ENCODE measurements at places on chromosomes 16 and 17.

- no peak overlapping the region for H3K27ac ChIP-seq
- DNase-seq, result no peak
- no peaks in the 10 kb centered on the region for H3K4me1 ChIP-seq
- no peaks in the 10 kb centered on the region for H3K36me3 ChIP-seq
- H3K27me3 ChIP-seq, result peaks cover 26% of the 10 kb centered on the region
Observed at GRCh38 chr16:86901483-86901882, 323.1 kb downstream of the FOXL1 start.

- H3K27ac ChIP-seq, result peak overlapping the region; percentile 95
- no peaks in the 10 kb centered on the region for H3K27me3 ChIP-seq
- peaks cover 75% of the 10 kb centered on the region for H3K4me1 ChIP-seq
- peak overlapping the region; percentile 88 for H3K4me3 ChIP-seq
- peaks cover 18% of the 10 kb centered on the region for H3K36me3 ChIP-seq
Observed at GRCh38 chr17:76493505-76494167, 7.6 kb downstream of the RHBDF2 start.

DNA sequence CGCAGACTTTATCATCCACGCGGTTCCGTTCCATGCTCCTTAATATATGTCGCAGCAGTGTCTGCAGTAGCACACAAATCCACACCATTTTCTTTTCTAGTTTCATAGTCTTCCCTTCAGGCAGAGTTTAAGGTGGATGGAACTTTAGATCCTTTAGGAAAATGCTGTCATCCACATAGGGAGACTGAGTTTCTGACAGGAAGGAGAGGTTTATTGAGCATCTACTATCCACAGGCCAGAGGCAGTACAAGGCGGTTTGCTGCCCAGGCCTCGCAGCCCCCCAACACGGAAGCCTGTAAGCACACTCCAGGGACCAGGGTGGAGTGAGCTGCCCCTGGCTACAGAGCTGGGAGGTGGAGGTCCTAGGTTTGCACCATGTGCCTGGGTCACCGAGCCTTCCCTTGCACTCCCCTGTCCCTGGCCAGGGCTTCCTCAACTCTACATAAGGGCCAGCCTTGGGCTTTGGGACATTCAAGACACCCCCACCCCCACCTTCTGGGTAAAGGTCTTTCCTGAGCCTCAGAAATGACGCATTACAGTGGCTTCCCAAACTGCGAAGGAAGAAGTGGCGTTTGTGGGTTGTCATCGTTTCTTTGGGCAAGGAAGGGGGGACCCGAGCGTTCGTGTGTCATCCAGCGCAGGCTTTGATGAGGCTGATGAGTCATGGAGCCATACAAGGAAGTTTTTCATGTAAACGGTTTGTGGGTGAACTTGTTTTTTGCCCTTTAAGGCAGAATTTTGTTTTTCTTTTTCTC is 146.5 kb upstream of the PLCG2 start:
- H3K4me3 ChIP-seq, result peak overlapping the region; percentile 79
- DNase-seq, result peak; percentile 62
- H3K4me1 ChIP-seq, result peaks cover 32% of the 10 kb centered on the region
- peak overlapping the region; percentile 96 for H3K27ac ChIP-seq

DNA sequence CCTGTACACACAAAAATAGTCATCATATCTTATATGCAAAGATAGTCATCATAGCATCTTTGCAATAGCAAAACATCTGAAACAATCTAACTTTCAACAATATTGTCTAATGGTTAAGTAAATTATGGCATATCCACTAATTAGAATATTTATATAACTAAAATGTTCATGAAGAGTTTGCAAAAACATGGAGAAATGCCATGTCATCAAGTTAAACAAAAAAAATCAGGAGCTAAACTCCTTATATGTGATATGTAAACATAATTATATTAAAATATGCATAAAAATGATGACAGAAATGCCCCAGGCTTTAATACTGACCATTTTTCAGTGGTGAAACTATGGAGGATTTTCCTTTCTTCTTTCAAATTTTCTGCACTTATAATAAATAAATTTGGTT is 22.3 kb upstream of the XYLT1 start:
- H3K36me3 ChIP-seq, result peaks cover 3% of the 10 kb centered on the region
- H3K4me3 ChIP-seq, result no peak overlapping the region
- peaks cover 5% of the 10 kb centered on the region for H3K27me3 ChIP-seq
- no peak for DNase-seq

GRCh38 chr16:48608452-48608851 is 1.5 kb downstream of the N4BP1 start:
- no peak overlapping the region for H3K4me3 ChIP-seq
- H3K36me3 ChIP-seq, result peaks cover 33% of the 10 kb centered on the region
- no peaks in the 10 kb centered on the region for H3K27me3 ChIP-seq
- H3K27ac ChIP-seq, result no peak overlapping the region
- H3K4me1 ChIP-seq, result peaks cover 34% of the 10 kb centered on the region
- DNase-seq, result no peak

GRCh38 chr16:19808061-19808641 is 76.5 kb downstream of the GPRC5B start:
- no peak overlapping the region for H3K27ac ChIP-seq
- no peak overlapping the region for H3K4me3 ChIP-seq
- H3K4me1 ChIP-seq, result peaks cover 7% of the 10 kb centered on the region
- no peaks in the 10 kb centered on the region for H3K27me3 ChIP-seq
- no peaks in the 10 kb centered on the region for H3K36me3 ChIP-seq

- H3K27me3 ChIP-seq, result peaks cover 9% of the 10 kb centered on the region
- no peak for DNase-seq
- H3K36me3 ChIP-seq, result peaks cover 8% of the 10 kb centered on the region
- H3K27ac ChIP-seq, result no peak overlapping the region
- no peak overlapping the region for H3K4me3 ChIP-seq
Observed at GRCh38 chr17:4529533-4530152, 25.5 kb downstream of the MYBBP1A start.

DNA sequence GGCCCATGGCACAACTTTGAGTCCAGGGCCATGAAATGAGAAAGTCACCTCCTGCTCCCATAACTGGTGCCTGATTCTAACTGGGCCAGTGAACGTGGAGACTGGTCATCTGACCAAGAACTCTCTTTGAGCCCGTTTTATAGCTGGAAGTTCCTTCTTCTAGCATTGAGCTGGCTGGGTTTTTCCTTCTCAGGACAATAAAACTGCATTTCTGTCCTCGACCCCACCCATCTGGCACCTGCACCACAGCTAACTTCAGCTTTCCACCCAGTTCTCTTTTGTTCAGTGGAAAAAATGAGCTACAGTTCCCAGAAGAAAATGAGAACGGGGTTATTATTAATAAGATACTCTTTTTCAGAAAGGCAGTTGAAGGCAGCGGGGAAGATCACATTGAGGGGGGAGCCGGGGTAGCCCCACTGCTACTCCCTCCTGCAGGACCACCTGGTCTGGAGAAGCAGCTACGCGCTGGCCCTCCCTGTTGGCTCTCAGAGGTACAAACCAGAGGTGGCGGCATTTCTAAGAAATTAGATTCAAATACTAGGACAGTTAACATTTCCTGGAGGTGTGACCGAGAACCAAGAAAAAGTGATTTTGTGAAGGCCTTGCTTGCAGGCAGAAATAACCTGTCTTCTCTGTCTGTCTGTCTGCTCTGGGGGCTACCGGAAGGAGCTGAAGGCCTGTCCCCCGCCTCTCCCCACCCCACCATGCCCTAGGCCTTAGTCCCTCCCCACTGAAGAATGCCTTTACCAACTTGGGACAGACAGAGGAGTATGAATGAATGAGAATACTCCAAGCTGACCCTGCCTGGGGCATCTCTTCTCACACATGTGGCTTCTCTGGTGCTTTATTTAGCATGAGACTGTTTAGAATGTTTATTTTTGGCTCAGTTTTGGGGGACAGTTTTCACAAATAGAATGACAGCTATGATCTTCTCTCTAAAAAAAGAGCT is 123.9 kb downstream of the XYLT1 start:
- H3K27ac ChIP-seq, result peak overlapping the region; percentile 93
- peak overlapping the region; percentile 60 for H3K4me3 ChIP-seq
- no peaks in the 10 kb centered on the region for H3K27me3 ChIP-seq

GRCh38 chr16:11748404-11749254 is 6.0 kb upstream of the TXNDC11 start:
- peaks cover 2% of the 10 kb centered on the region for H3K4me1 ChIP-seq
- no peak overlapping the region for H3K4me3 ChIP-seq
- H3K27ac ChIP-seq, result peak overlapping the region; percentile 22
- peaks cover 42% of the 10 kb centered on the region for H3K36me3 ChIP-seq
- no peak for DNase-seq
- no peaks in the 10 kb centered on the region for H3K27me3 ChIP-seq

DNA sequence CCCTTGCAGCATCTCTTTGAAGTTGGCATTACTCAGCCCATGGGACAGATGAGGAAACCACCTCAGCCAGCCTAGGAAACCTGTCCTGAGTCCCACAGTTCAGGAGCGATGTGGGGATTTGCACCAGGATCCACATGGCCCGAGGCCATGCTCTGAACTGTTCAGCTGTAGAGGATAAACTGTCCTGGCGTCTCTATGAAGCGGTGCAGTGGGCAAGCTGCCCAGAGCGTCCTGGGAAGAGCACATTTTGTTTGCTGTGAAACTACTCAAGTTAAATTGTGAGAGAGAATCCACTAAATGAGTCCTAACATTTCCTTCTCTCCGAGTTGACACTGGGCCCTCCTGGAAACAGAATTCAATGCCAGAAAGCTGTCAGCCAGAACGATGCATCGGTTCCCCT is 276.6 kb upstream of the TNRC6C start:
- no peak overlapping the region for H3K27ac ChIP-seq
- H3K4me3 ChIP-seq, result no peak overlapping the region
- no peaks in the 10 kb centered on the region for H3K4me1 ChIP-seq
- peaks cover 7% of the 10 kb centered on the region for H3K27me3 ChIP-seq
- H3K36me3 ChIP-seq, result no peaks in the 10 kb centered on the region

- DNase-seq, result no peak
- H3K27me3 ChIP-seq, result peaks cover 28% of the 10 kb centered on the region
- no peaks in the 10 kb centered on the region for H3K36me3 ChIP-seq
- no peak overlapping the region for H3K4me3 ChIP-seq
Observed at GRCh38 chr17:6901086-6901485, 69.6 kb upstream of the TEKT1 start.

GRCh38 chr17:16439303-16439791 is 24.0 kb downstream of the TRPV2 start:
- peak overlapping the region; percentile 99 for H3K27ac ChIP-seq
- peaks cover 60% of the 10 kb centered on the region for H3K36me3 ChIP-seq
- peaks cover 66% of the 10 kb centered on the region for H3K4me1 ChIP-seq
- DNase-seq, result peak; percentile 33
- peak overlapping the region; percentile 99 for H3K4me3 ChIP-seq
